ENCODE measurements at places on chromosomes 7 and 10.

DNA sequence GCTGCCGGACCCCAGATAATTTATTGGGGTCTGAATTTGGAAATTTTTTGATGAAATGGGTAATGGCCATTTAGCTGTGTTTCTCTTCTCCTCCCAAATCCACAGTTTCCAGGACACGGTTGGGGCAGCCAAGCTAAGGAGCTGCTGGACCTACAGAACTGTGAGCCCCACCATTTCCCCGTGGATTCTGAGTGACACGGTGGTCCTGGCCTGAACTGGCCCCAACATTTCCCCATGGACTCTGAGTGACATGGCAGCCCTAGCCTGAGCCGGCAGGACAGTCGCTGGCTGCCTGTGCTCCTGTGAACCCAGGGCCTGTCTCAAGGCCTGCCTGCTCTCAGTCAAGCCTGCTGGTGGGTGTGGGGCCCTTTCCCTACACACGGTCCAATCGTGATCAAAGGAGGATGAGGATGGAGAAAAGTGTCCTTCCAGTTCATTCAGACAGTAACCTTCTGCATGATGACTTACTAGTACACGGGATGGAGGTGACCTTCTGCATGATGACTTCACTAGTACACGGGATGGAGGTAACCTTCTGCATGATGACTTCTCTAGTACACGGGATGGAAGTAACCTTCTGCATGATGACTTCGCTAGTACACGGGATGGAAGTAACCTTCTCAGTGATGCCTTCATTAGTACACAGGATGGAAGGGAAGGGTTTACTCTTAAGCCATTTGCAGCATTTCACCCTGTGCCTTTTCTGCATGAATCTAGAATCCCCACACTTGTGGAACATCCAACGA is 359.9 kb downstream of the GLRX3 start:
- DNase-seq = no peak

DNA sequence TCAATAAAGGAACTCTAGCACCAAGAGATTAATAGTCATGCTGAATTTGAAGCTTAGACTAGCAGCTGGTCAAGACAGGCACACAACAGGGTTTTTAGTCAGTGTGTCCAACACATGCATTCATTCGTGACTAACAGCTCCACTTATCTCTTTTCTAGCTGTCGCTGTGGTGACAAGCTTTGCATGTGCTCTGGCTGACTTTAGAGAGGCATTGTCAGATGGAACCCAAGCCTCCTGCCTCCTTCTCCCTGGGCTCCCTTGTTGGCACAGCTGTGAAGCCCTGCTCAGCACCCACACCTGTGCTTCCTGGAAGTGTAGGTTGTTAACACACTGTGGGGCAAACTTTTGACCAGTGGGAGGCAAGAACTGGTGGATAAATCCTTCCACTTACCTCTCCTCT is 9.8 kb upstream of the AGK start:
- DNase-seq = no peak

DNA sequence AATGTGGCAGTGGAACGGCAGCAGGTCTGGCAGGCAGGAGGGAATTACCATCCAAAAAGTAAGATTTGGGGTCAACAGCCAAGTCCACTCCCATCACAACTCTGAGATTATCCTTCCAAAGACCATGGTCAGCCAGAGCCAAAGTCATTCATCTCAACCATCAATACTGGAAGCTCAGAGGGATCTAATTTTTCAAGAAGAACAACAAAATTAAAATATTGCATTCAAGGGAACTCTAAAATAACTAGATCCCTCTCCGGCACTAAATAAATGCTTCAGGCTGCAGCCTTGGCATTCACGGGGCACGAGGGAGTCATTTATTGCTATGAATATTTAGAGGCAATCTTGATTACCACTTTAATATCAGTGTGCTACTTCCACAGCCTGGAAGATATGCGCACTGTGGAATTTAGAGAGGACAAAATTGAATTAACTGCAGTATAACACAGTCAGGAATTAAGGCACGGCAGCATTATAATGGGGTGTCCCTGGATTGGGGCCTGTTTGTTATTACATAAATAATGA is 102.0 kb downstream of the ADAM12 start:
- DNase-seq = no peak

- peak; percentile 13 for DNase-seq
Observed at GRCh38 chr7:150370612-150371071, 2.0 kb downstream of the REPIN1 start.

DNA sequence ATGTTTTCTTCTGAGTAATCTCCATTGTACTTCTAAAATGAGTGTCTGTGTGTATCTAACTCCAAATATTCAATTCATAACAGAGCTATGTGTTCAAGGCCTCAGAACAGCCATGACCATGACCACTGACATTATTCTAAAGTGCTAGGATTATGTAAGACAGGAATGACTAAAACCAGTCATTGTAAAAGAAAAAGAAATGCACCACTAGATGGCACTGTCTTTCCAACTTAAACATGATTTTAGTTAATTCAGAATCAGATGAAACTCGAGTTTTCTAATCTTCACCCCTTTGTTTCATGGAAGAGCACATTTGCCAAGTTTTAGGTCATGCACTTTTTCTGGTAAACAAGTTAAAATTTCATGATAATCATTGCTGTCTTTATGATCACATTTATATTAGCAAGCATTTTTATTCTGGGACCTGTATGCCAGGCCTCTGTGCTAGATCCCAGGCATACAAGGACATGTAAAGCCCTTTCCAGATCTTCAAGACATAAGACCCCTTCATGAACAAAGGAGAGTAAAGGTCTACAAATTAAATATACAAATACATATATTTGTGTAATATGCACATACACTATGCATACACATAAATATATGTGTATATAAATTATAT is 26.1 kb upstream of the RSU1 start:
- DNase-seq = peak; percentile 39
